Activated CD4-positive, alpha-beta T cell treated with anti-CD3 and anti-CD28 coated beads for 24 hours (primary cell): ENCODE measurements at places on chromosomes 12 and 14.

DNA sequence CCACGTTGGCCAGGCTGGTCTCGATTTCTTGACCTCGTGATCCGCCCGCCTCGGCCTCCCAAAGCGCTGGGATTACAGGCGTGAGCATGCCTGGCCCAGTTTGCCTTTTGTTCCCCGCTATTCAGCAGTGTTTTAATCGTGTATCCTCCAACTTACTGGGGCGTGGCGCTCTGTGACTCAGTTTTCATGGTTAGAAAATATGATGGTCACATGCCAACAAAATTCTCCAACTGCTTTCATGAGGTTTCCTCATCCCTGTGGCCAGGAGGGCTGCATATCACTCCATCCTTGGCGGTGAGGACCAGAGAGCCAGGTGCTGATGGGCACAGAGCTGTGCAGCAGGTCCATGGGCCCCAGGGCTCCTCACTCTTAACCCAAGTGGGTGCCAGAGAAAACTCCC lies 33.0 kb upstream of the PRMT8 start:
- no peak for DNase-seq

DNA sequence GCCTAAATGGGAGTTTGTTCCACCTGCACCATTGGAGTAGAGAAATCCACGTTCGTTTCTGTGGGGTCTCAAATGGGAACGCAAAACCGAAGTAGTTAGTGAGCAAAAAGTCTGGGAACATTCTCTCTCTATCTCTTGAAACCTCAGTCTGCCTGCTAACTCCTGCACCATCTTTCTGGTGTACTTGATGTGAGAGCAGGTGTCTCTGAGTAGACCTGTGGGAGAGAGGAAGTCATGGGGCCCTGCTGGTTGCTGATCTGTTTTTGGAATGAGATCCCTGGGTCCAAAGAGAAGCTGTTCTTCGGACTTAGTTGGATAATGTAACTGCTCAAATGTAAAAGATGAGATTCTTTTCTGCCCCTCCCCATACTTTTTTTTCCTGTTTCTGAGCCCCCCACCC lies 57.3 kb downstream of the MAX start:
- DNase-seq, result no peak

DNA sequence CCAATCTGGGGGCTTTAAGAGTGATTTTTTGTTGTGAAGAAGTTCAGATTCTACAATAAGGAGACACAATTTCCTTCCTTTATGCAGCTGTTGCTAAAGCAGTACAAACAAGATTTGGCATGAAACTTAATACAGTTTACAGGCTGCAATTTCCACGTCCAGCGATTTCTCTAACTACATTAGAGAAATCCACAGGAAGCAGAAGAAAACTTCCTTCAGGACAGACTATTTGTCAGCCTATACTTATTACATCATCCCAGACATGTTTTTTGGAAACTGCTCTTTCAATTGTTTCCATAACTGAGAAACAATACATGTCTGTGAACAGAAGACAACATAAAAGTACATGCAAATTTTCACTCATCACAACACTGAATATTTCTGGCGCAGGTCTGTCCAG lies 204.3 kb downstream of the TTC7B start:
- DNase-seq, result no peak

GRCh38 chr12:108634341-108634751 lies 652 bp upstream of the SELPLG start:
- DNase-seq, result no peak

DNA sequence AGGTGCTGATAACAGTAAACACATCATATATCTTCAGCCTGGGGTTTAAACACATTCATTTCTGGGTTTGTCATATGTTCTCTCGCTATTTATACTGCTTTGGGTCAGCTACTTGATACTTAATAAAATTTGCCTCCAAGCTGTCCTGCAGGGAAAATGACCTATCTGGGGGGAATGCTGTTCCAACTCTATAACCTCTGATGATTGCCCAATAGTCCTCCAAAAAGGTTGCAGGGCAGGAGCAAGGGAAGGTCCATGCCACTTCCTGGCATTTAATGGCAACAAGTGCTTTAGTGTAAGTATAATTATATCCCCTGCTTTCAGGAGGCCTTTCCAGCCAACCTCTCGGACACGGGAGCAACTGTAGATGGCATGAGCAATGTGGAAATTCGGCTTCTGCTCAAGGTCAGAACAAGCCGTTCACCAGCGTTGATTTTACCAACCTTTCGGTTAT lies 198.0 kb upstream of the EEA1 start:
- DNase-seq, result no peak

GRCh38 chr14:63257299-63257698 lies 53.1 kb downstream of the RHOJ start:
- no peak for DNase-seq

- DNase-seq, result no peak
These were observed 30.3 kb downstream of the HIP1R start for GRCh38 chr12:122865268-122866231.

DNA sequence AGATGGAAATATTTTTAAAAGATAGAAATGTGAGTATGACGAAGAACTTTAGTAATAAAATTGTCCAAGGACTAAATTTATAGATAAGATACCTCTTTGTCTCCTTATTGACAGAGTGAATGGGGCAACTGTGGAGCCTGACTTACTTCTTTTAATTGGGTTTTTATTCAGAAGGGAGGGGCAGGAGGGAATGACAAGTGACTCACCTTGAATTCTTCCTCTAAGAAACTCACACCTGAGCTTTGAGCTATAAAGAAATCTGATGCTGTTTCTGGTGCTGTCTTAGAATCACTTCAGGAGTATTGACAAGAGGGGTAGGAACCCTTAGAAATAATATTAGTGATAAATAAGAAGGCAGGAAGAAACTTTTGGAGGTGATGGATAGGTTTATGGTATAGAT lies 951 bp downstream of the NR1H4 start:
- DNase-seq, result no peak

GRCh38 chr14:91146661-91147060 lies 32.8 kb downstream of the DGLUCY start:
- no peak for DNase-seq

GRCh38 chr14:23930742-23931141 lies 22.8 kb upstream of the DHRS4 start:
- DNase-seq, result no peak

GRCh38 chr14:104285508-104285840 lies 147.1 kb downstream of the KIF26A start:
- DNase-seq, result no peak

GRCh38 chr14:36866867-36867266 lies 205.2 kb downstream of the PAX9 start:
- DNase-seq, result no peak

GRCh38 chr12:93668919-93669418 lies 8.2 kb upstream of the CRADD start:
- no peak for DNase-seq

GRCh38 chr12:53461059-53461458 lies 9.2 kb downstream of the PCBP2 start:
- no peak for DNase-seq

DNA sequence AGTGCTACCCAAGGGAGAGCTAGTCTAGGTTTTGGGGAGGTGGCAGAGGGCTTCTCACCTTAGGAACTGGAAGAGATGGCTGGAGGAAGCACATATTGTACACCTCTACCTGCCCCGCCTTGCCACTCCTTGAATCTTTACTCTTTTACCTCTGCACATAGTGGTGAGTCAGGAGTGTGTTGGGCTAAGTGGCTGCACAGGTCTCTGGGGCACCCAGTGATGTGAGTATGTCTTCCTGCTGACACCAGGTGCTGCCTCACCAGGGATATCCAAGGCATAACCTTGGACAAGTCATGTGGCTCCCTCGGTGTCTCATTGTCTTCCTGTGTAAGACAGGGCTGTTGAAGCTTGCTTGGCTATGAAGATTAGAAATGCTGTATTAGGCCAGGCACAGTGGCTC lies 19.8 kb upstream of the CABP1 start:
- no peak for DNase-seq

DNA sequence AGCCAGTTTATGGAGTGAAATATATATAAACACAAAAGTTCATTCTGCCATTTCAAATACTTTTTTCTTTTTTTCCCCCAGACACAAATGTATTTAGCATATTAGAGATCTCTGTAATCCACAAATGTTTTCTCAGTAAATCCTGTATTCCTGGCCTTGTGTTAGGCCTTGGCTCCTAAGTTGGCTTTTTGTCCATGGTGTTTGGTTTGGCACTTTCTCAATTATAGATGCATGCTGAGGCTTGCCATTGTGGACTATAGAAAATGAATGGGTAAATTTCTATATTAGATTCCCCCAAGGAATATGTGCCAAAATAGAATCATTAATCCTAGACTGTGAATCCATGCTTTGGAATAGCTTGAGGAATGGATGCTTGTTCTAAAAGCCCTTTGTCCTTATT lies 17.0 kb downstream of the RIC8B start:
- no peak for DNase-seq

DNA sequence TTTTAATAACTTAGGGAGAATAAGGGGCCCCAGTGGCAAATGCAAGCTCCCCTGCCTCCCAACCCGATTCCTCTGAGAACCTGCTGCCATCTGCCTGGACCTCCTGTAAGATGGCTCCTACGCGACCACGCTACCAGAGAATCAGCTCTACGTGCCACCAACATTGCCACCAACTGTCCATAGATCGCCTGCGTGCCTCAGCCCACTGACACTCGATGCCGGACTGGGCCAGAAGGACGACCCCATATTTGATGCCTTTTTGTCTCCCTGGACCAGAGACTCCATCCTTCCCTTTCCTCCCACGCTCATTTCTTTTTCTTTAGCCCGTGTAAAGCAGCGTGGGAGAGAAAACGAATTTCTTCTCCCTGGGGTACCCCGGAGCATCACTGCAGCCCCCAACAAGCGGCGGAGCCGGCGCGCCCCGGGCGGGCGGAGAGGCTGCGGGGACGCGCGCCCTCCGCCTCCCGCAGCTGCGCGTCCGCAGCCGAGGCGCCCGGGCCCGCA lies 565 bp upstream of the KLHL42 start:
- no peak for DNase-seq

DNA sequence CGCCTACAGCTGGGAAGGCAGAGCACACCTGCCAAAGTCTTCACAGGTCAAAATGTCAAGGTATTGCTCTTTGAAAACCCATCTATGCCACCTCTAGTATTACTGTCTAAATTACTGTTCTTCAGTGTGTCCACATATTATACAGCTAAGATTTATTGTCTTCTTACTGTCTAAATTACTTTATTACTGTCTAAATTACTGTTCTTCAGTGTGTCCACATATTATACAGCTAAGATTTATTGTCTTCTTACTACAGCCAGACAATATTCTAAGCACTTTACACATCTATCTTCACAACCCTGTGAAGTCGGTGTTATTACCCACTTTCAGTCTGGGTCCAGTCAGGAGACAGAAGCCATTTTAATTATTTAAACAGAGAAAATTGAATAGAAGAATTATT lies 173.9 kb downstream of the MYRFL start:
- no peak for DNase-seq

DNA sequence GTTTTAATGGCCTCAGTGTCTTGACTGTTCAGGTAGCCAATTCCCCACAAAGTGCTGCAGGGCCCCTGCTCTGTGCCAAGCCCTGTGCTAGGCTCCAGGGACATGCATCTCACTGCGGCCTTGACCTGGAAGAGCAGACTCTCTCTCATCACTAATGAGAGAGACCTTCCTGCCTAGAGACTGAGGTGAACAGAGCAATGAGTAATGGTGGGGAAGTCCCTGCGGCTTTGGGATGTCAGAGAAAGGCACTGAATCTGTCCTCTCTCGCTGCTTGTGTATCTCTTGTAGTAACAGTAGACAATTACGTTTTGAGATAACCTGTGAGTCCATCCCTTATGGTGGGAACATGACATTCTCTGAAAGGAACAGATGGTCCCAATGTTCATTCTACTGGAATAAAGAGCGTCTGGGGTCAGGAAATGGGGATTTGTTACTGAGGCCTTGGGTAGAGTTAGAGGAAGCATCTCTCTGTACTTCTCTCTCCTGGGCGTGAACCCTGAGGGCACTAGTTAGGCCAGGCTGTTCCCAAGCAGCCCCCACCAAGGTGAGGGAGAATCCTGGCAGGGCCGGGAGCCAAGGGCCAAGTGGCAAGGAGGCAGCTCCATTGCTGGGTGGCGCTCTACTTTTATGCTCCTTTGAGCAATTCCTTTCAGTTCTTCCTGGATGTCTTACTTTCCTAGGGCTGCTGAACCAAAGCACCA lies 13.5 kb downstream of the NFATC4 start:
- DNase-seq, result no peak

- DNase-seq, result no peak
These were observed 27.4 kb upstream of the A2M start for GRCh38 chr12:9143137-9143536.

DNA sequence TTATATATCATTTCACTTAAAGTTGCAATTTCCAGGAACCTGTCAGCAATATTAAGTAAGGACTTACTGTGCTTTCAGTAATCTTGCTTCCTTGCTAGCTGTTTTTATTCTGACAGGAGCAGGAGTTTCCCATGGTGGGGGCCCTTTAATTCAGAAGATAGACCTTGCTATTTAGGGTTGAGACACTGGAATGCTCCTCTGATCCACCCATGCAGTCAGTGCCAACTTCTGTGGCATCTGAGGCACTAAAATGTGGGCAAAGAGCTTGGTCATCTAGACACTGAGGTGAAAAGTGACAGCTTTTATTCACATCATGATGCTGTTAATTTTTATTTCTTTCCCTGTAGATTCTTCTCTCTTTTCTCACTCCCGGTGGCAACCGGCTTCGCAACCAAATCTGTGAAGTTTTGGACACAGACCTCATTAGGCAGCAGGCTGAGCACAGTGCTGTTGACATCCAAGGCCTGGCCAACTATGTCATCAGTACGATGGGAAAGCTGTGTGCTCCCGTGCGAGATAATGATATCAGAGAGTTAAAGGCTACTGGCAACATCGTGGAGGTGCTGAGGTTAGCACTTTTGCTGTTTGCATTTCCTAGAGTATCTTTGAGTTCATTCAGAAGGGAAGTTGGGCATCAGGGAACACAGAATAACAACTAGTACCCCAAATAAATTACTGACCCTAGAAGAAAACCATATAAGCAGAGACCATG lies 18.8 kb downstream of the TCP11L2 start:
- no peak for DNase-seq

DNA sequence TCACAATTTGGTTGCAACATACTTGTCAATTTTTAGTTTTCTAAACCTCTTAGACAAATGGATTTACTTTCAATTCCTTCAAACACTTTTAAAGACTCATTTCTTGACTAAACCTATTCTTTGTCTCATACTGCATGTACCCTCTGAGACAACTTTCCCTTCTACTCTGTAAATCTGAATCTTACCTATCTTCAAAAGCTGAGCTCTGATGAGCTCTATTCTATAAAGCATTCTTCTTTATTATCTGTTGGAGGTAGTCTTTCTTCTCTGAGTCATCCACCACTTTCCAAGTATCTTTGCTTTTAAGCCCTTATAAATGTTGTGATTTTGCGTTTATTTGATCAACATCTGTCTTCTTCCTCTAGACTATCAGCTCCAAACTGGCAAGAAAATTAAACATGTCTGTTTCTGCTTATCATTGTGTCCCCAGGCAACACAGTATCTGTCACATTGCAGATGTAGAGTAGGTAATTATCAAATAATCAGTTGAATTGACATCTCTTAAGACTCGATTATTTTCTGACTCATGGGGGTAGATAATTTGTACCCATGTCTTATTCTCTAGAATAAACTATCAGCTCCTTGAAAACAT lies 265.6 kb upstream of the FAR2 start:
- no peak for DNase-seq
